ENCODE measurements at places on chromosomes 11 and 22.

- DNase-seq: no peak
Measured at GRCh38 chr22:45942787-45943493, 34.0 kb downstream of the WNT7B start.

- DNase-seq: no peak
Measured at GRCh38 chr11:107706531-107706930, 5.3 kb downstream of the SLN start.

DNA sequence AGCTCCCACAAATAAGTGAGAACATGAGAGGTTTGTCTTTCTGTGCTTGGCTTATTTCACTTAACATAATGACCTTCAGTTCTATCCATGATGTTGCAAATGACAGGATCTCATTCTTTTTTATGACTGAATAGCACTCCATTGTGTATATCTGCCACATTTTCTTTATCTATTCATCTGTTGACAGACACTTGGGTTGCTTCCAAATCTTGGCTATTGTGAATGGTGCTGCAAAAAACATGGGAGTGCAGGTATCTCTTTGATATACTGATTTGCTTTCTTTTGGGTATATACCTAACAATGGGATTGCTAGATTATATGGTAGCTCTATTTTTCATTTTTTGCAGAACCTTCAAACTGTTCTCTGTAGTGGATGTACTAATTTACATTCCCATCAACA, 13.3 kb downstream of the GVQW3 start:
- no peak for DNase-seq

GRCh38 chr11:68311160-68312116, 953 bp upstream of the LRP5 start:
- DNase-seq: no peak

GRCh38 chr11:67247946-67248550, 18.2 kb upstream of the GRK2 start:
- DNase-seq: no peak

- DNase-seq: no peak
Measured at GRCh38 chr11:81000735-81001134, 1559.9 kb upstream of the TENM4 start.

DNA sequence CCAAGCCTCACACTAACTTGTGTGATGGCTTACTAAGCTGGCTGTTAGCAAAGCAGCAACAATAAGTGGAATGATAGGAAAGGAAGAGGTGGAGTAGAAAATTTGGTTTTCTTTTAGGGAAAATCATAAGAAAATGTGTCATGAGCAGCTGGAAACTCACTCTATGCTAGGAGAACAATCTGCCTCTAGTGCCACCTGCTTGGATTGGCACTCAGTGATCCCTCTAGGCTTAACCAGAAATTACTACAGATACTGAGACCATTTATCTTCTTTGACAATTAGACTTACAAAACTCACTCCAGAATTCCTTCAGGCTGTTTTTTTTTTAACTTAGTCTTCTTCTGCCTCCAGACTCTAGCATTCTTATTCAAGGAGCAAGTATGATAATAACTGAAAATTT, 117.3 kb downstream of the CD44 start:
- DNase-seq: no peak

GRCh38 chr11:79963856-79964645, 523.2 kb upstream of the TENM4 start:
- DNase-seq: no peak

DNA sequence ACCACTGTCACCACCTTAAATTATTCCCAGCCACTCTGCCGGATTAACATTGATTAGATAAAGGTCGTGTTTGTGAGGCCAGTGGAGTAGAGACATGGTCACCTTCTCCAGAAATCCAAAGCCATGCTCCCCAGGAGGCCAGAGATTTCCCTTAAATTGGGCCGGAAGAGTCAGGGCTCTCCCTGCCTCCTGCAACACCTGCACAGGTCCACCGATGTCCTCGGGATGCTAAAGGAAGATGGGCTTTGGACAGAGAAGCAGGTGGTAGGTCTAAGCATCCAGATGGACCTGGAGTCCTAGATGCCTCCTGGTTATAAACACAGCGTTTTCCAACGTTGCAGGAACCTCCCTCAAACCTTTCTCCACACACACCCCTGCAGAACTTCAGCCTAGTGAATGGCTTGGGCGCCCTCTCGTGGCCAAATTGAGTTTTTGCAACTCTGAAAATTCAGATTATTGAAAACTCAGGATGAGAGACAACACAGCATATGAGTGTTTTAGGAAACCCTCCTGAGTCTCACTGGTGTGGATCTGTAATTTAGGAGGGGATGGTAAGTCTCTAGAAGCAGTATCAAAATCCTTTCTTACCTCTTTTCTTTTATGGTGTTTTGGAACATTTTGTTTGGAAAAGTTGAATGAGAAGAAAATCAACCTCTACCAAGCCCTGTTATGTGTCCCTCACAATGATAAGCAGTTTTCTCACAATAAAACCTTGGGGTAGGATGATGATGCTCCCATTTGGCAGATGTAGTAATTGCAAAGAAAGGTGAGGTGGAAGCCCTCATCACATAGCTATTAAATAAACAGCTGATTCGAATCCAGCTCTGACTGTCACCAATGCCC, 109.6 kb downstream of the RRAS2 start:
- DNase-seq: peak; percentile 68

- no peak for DNase-seq
Measured at GRCh38 chr11:27124514-27125264, 84.1 kb downstream of the BBOX1 start.

GRCh38 chr11:8792710-8793109, 110.1 kb downstream of the RPL27A start:
- no peak for DNase-seq

DNA sequence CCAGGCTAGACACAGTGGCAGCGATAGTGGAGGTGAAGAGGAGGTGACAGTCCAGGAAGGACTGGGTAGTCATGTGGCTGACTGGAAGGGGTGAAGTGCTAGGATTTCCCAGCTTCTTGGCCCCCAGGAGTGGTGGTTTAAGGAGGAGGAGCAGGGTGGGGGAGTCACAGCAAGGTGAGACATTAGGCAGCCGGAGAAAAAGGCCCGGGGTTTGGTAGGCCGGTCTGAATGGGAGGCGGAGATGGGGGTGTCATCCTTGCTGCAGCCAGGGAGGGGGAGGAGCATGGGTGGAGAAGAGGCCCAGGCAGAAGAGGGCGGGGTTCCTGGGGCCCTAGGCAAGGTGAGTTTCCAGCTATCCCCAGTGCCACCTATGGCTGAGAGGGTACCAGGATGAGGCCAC, 6.1 kb downstream of the SIPA1 start:
- DNase-seq: peak; percentile 8

- DNase-seq: no peak
Measured at GRCh38 chr11:36309779-36310178, 13.7 kb downstream of the PRR5L start.

- no peak for DNase-seq
Measured at GRCh38 chr11:42545954-42546353, 765.8 kb upstream of the API5 start.

GRCh38 chr11:119404872-119405271, 18.1 kb downstream of the THY1 start:
- DNase-seq: no peak

DNA sequence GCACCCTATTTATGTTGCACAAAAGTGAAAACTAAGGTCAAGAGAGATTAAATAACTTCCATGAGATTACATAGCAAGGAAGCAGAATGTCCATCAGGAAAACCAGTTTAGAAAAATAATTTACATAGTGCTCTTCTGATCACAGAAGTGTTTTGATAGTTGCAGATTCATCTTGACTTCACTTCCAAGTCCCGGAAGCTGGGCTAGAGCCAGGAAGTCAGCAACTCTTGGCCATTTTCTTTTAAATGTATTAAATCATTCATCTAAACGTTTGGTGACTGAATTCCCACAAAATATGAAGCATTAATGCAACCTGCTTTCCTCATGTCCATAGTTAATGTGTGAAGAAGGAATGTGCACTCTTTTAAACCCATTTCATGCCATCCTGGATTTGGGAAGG, 29.7 kb downstream of the APLP2 start:
- DNase-seq: no peak

DNA sequence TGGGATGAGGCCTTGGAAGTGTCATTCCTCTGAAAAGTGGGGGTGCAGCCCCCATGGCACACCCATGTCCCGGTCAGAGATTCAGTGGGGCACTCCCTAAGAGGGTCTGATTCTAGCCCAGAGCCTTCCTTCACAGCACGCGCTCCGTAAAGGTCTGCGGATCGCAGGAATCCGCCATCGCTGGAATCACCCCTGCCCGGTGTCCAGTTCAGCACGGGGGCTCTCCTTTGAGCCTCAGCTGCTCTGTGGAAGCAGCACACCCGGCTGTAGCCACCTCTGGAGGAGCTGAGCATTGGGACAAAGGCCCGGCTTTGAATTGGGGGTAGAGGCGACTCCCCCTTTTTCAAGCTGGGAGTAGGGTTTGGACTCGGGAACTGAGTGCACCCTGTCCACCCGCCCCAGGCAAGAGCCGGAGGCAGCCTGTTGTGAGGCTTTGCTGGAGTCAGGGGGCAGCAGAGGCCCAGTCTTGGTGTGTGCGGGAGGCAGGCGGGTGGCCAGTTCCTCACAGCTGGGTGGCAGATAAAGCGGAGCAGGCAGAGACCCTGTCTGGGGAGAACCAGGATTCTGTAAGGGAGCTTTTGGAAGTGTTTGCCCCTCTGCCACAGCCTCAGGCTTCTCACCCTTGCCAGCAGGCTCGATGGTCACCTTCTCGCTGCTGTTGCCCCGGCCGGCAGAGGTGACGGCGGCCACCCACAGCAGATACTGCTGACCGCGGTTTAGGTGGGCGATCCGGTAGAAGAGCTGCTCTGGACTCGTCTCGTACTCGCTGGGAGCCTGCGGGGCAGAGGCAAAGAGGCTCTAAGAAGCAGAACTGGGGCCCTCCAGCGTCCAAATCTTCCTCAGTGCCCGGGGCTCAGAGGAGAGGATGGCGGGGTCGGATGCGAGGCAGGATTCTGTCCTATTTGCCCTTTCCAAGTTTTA, 115.9 kb downstream of the CEP164 start:
- no peak for DNase-seq

- no peak for DNase-seq
Measured at GRCh38 chr11:78216021-78216420, 27.3 kb downstream of the USP35 start.

DNA sequence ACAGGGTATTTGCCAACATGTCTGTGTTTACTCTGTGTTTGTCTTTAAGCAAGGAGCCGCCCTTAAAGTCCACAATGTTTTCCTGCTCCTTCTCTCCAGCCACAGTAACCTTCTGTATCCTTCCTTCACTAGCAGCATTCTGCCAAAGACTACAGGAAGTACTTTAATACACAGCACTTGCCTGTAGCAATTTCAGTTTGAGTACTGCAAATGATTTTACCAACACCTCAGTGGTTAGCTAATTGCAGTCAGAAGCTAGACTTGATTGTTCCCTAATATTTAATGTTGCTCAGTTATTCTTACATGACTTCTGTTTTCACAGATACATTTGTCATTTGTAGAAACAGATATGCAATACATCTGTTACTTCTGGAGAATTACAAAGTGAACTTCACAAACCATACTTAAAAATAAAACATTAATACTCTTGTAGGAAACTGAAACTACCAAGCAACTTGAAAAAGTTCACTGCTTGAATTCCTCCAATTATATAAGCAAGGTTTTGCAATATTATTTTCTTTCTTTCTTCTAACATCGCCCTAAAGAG, 69.1 kb downstream of the FCHSD2 start:
- peak; percentile 21 for DNase-seq

- DNase-seq: no peak
Measured at GRCh38 chr11:67120456-67120855, 1.4 kb downstream of the KDM2A start.

DNA sequence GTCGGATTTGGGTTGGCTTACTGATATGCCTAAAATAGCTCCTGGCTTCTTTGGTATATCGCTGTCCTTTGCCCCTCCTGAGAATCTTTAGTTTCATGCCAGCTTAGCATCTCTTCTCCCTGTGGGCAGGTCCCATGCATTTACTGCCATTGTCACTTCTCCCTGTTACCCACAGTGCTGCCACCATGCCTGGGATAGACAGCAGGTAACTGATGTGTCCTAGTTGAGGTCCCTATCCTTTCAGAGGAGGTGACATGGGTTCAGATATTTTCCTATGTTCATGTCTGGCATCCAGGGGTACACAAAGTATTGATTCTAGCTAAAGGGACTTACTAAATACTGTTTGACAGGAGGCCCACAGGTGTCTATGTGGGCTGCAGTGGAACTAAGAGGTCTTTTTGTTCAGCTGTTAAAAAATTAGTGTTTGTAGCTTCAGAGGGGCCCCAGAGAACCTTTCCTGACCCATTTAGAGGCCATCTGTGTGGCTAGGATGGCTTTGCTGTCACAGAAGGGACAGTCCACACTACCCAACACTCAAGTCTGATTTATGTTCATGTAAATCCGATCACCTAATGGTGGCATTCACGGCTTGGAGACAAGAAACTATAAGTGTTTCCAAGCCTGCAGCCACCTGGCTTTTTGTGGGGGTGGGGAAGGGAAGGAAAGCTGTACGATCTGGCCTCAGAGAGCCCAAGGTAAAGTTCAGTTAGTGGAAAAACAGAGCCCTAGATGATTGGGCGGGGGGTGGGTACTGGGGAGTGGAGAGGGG, 8.5 kb downstream of the TIMP3 start:
- no peak for DNase-seq

GRCh38 chr11:130677486-130678153, 229.2 kb downstream of the ADAMTS15 start:
- DNase-seq: no peak

DNA sequence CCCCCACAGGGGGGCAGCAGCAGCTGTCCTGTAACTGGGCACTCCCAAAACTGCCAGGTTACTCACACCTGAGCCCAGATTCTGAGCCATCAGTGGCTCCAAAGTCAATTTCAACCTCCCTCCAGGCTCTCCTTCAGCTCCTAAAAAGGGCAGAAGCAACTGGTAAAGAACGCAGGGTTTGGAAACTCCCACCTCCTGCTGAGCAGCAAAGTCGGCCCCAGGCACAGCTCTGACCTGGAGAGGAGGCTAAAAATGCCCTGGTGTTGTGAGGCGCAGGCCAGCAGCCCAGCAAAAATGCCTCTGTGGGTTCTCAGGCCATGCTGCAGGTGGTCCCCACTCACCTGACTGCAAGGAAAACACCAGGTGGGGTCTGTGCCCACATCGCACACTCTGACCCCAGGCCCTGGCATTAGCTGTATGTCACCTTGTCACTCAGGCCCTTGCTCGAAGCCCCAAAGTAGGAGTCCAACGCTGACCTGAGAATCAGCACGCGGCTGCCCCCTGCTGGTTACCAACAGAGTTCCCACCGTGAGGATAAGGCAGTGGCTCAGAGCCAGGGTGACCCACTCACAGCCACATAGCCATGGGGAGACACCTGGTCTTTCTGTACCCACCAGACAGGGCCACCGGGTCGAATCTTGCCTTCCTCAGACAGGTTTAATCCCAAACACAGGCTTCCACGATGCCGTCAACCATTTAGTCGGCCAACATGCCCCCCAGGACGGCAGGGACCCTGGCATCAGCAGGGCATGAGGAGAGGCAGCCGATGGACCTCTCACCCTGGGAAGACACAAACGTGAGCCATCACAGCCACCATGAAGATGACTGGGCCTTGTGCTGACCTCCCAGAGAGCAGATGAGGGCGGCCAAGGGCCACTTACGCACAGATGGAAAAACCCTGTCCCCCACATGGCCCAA, 11.1 kb downstream of the POLR3H start:
- peak; percentile 69 for DNase-seq

GRCh38 chr11:112613051-112613972, 347.9 kb upstream of the NCAM1 start:
- DNase-seq: no peak

- no peak for DNase-seq
Measured at GRCh38 chr11:11607772-11608171, 14.0 kb downstream of the GALNT18 start.

- no peak for DNase-seq
Measured at GRCh38 chr11:70002433-70002832, 75.7 kb upstream of the ANO1 start.
